ENCODE measurements at places on chromosomes 2 and 18.

DNA sequence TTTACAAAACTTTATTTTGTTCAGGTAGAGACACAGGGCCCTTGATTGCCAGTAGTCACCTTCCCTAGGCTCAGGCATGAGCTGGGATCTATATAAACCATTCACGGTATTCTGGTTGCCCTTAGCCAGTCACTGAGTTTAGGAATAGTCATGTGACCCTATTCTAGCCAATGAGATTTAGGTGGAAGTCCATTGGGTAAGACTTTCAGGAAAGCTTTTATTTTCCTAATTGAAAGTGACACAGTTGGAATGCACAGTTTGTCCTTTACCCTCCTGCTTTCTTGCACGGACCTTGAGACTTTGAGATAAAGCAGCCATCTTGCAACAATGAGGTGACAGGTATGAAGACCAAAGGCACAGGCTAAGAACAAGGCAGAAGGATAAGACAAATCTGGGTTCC is 21.5 kb downstream of the SLC4A5 start:
- no peak for DNase-seq

- DNase-seq, result no peak
Observed at GRCh38 chr2:177246000-177246399, 18.5 kb downstream of the NFE2L2 start.

- DNase-seq, result no peak
Observed at GRCh38 chr2:238286551-238286950, 1.9 kb downstream of the PER2 start.

DNA sequence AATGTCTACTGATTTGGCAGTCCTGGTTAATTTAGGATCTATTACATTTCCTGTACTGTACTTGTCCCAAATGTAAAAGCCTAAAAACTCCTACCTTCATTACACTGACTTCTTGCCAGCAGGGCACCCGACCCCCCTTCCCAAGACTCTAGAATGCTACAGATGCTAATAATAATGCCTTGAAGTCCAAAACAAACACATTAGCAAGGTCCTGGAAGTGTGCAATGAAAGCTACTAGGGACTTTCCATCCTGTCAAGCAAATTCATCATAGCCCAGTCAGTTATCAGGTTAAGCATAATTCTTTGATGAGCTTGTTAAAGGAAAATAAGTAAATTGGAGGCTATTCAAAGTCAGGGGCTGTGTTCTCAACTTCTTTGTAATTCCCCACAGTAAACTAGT is 115.3 kb upstream of the RBBP8 start:
- no peak for DNase-seq

- DNase-seq, result no peak
Observed at GRCh38 chr2:181672255-181673008, 7.9 kb downstream of the NEUROD1 start.

DNA sequence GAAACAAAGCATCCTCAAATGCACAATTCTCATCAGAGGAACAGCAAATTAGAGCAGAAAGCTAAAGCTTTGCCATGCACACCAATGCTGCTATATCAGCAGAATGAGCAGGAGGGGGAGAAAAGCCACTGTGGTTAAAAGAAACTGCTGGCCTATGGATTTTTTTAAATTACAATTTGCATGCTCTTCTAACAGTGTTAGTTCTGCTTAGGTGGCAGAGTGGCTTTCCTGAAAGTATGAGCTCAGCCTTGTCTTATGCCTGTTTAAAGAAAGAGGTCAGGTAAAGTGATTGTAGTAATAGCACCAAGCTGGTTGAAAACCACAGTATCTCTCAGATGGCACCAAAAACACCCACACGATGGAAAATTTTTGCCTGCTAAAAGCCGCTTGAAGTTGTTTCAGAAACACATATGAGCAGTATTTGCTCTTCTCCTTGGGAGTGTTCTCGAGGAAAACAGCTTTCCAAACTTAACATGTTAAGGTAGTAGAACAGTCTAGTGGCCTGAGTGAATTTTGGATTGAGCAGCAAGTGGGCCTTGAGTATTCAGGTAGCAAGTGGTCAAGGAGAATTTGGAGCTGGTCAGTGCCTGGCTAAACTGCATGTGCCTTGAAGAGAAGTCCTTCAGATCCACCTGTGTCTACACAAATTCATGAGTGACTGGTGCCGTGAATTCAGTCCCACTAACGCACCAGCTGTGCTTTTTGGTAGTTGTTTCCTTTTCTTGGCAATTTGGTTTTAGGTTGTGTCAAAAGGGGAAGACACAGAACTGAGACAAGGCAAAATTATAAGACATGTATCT is 19.6 kb upstream of the NDUFV2 start:
- peak; percentile 92 for DNase-seq
